ENCODE measurements at places on chromosomes 12 and 14.

GRCh38 chr12:109264943-109265650, 44.0 kb downstream of the FOXN4 start:
- DNase-seq: no peak

GRCh38 chr14:26026384-26026783, 571.4 kb downstream of the NOVA1 start:
- no peak for DNase-seq

GRCh38 chr12:7144414-7145120, 14.4 kb downstream of the CLSTN3 start:
- peak; percentile 50 for DNase-seq

GRCh38 chr14:92677087-92677668, 71.2 kb downstream of the LGMN start:
- DNase-seq: peak; percentile 95

DNA sequence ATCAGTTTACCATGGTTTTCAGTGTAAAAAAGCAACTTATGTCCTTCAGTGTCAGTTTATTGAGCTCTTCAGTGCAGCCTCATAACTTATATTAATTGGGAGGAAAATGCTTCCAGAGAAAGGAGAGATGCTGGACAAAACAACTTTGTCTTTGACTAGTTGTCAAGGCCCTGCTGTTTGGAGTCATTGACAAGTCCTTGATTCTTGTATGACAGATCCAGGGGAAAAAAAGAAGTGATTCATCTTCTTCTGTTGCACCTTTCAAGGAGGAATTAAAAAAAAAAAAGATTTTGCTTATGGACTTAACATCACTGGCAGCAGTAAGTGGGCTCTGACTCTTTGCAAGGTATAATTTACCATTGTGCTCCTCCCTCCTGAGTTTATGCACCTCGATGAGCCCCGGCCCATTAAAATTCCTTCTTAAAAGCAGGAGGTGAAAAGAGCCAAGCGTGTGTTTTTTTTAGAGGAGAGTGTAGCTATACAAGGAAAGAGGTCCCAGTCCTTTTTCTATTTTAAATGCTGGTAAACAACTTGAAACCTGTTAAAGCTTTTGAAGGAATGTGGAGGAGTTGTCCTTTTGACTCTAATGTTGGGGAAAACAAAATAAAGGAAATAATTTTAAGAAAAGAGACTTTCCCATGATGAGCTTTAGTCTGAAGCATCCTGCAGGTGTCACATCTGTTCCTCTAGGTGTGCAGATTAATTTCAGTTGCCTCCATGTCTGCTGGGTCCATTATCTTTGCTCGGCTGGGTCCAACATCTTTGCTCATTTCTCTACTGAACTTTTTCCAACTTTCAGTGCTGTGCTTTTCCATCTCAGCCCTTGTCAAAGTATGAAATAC, 431.6 kb downstream of the RAD51B start:
- DNase-seq: no peak

DNA sequence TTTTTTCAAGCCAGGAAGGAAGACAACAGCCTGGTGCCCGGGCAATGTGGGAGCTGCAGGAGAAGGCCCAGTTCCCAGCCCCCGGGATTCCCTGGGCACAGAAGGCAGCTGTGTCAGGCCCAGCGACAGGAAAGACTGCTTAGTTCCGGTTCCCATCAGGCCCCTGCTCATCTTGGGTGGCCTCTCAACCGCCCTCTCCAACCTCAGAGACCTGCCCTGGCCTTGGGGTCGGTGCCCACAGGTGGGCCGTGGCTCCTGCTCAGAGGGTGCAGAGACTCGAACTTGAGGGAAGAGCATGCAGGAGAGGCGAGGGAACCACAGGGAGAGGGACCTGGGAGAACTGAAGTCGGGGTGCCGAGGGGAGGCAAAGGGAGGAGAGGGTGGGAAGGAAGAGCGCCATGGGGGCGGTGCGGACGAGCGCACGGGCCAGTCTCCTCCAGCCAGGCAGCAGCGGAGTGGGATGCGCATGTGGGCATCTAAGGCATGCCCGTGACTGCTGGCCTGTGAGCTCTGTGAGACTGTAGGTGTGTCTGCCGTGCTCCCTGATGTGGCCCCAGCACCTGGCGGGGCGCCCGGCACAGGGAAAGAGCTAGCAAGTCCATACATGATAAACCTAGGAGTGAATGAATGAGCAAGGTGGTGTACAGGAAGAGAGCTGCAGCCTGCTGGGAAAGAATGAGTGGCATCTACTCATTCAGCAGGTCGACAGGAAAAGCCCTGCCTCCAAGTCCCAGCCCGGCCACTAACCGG, 42.7 kb downstream of the SSH1 start:
- no peak for DNase-seq

GRCh38 chr12:127205781-127206555, 1061.0 kb upstream of the TMEM132C start:
- no peak for DNase-seq
